ENCODE measurements at places on chromosomes 1 and 21.

GRCh38 chr21:43277481-43278351 lies 108.9 kb downstream of the CRYAA start:
- DNase-seq: no peak

DNA sequence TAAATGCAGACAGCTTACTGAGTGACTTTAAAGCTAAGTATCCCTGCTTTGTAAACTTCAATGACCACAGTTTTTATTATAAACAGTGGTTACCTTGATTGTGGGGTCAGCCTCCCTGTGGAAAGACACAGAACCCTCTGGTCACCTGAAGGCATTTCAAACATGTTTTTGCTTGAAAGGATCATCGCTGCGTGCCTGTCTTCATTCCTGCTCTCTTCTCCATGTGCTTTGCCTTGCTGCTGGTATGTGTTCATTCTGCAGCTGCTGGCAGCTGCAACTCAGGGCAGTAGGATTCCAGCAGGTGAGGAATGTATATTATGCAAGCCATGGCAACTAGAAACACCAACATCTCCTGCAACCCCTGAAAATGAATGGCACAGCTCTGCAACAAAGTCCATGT lies 81.0 kb upstream of the VAV3 start:
- DNase-seq: no peak

- DNase-seq: no peak
Observed at GRCh38 chr1:168365719-168366479, 85.2 kb downstream of the TBX19 start.

DNA sequence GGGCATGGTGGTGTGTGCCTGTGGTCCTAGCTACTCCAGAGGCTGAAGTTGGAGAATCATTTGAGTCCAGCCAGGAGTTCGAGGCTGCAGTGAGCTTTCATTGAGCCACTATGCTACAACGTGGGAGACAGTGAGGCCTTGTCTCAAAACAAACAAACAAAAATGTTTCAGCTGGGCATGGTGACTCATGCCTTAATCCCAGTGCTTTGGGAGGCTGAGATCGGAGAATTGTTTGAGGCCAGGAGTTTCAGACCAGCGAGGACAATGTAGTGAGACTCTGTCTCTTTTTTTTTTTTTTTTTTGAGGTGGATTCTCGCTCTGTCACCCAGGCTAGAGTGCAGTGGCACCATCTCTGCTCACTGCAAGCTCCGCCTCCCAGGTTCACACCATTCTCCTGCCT lies 5.0 kb upstream of the RPL5 start:
- no peak for DNase-seq

DNA sequence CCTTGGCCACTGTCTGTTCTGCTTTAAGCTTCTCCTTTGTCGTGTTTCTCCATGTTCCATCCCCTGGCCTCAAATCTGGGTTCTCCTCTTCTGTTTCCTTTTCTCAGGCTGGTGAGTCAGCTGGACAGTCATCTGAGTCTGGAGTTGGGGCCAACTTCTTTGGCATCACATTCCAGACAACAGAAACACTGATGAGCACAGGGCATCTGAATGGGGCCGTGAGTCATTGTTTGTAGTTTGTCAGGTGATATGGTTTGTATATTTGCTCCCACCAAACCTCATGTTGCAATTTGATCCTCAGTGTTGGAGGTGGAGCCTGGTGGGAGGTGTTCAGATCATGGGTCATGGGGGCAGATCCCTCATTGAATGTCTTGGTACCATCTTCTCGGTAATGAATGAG lies 14.3 kb upstream of the OLIG2 start:
- no peak for DNase-seq

GRCh38 chr1:8974551-8974950 lies 28.9 kb downstream of the CA6 start:
- no peak for DNase-seq

DNA sequence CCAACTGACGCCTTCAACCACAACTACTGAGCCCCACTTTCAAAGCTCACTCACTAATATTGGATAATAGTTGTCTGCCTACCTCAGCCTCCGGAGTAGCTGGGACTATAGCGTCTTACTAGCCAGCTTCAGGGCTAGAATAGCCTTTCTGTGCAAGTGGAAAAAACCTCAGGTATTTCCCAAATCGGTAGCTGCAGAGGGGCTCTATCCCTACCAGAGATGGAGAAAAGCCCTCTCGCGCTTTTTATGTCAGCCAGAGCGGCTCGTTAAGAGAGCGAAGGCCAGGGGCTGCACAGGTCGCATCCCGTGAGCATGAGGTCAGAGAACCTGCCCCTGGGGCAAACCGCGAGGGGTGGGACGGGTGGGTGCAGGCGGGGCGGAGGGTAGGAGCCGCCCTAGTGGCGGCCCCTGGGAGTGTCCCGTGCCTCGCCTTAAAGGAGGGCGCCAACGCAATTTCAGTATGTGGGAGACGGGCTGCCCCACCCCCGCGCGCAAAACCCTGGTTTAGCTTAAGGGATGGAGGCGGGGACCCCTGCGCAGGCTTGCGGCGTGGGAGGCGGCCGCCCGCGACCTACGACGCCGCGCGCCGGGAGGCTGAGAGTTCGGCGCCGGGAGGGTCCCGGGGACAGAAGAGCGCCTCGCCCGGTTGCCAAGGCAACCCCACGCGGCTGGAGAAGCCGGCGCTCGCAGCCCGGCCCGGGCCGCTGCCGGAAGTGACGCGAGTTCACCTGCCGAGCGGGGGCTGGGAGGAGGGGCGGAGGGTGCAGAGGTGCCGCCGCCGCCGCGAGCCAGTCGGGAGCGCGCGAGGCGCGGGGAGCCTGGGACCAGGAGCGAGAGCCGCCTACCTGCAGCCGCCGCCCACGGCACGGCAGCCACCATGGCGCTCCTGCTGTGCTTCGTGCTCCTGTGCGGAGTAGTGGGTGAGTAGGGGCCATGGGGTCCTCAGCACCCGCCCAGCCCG lies at the start of gene CXADR:
CXADR (plus strand) TSS at position 791 of the 961 bp plus-strand sequence; CDS start at position 878, 87 bp downstream.
- DNase-seq: peak; percentile 45

- DNase-seq: no peak
Observed at GRCh38 chr1:207870306-207871031, 40.5 kb downstream of the CD34 start.

DNA sequence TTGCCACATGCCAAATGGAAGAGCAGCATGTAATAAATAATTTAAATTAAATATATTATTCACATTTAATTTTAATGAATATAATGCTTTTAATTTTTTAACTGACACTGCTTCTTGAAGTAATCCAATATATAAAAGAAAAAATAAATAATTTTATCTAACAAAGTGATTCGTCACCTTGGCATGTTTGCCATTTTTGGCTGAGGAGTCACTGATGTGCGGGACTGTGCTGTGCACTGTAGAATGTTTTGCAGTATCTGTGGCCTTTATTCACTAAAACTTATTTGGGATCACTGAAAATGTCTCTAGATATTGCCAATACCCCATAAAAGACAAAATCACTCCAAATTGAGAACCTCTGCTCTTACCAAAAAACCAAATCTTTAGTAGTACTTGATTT lies 807.8 kb downstream of the BRINP3 start:
- no peak for DNase-seq

DNA sequence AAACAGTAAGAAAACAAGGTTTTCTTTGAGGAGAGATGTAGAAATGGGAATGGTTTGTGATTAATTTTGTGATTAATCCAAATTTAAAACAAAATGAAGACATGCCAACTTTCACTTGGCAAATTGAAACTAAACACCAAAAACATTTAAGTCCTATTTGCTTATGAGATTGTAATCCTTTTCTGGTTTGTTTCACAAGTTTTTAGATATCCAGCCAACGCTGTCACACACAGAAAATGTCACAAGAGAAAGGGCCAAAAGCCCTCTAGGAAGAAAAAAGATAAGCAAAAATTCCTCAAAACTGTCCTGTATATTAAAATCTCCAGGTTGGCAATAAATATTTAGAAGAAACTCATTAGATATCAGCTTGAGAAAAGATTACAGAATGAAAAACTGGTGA lies 2.5 kb downstream of the USH2A start:
- DNase-seq: no peak

DNA sequence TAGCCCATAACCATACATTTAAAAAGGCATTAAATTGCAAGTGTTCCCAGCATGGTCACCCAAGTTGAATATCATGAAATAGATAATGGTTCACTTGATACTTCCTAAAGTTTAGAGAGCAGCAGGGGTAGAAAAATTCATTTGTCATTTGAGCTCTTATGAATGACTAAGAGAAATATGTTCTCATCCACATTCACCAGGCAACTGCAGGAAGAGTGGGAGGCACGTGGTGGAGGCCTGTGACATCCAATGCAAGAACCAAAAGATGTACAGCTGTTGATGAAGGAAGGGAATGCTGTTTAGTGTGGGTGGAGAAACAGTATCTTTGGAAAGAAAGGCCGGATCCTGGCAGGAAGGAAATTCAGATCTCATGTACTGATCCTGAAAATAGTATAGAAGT lies 473.1 kb downstream of the ADGRL2 start:
- no peak for DNase-seq

DNA sequence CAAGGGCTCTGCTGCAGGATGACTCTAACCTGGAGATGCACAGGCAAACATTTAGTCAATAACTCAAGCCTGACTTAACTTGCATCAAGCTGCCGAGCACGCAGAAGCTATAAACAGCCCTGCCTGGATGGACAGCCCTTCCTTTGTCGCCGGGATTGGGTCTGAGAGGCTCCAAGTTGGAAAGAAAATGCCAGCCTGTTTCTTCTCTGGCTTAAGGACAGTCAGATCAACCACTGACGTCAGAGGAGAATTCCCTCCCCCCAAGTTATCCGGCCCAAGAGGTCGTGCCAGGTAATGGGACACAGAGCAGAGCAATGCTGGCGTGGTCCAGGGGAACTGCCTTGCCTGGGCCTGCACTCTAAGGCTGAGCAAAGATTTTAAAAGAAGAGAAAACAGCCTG lies 27.1 kb upstream of the LRRC38 start:
- no peak for DNase-seq

DNA sequence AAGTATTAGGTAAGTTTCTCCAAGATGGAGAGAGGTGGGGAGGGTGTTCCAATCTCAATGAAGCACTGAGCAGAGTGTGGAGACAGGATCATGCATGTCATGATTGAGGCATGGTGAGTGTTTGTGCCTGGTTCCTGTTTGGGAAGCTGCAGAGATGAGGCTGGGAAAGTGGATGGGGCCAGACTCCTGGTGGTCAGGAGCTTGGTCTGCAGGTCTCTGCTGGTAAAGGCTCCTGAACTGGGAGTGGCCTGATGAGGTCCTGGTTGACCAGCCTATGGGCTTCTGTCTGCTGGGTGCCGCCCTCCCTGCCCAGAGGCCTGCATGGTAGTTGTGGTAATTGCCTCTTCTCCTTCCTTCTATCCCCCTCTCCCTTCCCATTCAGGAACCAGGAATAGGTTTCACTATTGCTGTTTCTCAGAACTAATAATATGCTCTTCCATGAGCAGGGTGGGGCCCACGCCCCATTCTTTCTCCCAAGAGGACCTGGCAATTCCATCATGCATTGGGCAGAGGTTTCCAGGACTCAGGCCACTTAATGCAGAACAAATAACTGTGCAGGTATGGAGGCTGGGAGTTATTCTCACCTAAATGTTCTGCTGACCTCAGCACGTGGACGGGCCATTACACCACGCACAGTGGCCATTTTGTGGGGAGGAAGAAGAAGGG lies 24.5 kb downstream of the PROK1 start:
- no peak for DNase-seq

DNA sequence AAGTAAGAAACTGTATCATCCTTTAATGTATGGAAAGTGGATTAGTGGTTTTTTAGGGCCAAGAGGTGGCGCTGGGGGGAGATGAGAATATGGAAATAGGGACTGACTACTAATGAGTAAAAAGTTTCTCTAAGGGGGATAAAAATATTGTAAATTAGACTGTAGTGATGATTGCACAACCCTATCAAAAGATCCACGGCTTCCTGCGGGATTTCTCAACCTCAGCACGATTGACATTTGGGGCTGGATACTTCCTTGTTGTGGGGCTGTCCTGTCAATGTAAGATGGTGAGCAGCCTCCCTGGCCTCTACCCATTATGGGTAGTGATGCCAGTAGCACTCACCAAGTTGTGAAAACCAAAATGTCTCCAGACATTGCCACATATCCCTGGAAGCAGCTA lies 36.0 kb upstream of the PRDM2 start:
- no peak for DNase-seq

- DNase-seq: no peak
Observed at GRCh38 chr1:9211291-9211811, 23.2 kb upstream of the H6PD start.

GRCh38 chr1:157849229-157849875 lies 7.7 kb upstream of the CD5L start:
- DNase-seq: no peak

DNA sequence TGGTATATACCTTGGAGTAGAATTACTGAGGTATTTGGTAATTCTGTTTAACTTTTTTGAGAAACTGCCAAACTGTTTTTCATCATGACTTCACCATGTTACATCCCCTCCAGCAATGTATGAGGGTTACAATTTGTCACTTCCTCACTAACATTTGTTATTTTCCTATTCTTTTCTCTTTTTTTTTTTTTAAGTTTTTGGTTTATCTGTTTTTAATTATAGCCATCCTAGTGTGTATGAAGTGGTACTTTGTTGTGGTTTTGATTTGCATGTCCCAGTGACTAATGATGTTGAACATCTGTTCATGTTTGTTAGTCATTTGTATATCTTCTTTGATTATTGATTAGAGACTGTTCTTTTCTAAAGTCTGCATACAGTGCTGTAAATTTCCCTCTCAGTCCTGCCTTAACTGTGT lies 147.3 kb downstream of the HS2ST1 start:
- DNase-seq: no peak

DNA sequence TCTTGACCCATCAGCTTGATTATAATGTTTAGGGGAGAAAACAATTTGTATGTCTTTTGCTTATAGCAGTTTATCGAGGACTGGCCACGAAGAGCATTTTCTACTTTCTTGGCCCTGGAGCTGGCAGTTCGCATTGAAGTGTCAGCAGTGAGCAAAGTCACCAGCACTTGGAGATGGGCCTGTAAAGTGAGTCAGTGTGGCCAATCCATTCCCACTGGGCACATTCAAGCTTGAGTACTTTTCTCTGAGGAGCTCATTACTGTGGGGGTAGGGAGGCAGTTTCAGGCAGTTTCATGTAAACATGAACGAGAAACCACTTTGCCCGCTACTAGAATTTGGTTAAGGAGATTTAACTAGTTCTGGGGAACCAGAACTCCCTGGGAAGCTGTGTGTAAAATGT lies 164.8 kb downstream of the PRDM2 start:
- no peak for DNase-seq

- no peak for DNase-seq
Observed at GRCh38 chr1:166488327-166488726, 321.5 kb upstream of the FAM78B start.

GRCh38 chr1:171852272-171852671 lies 11.0 kb downstream of the DNM3 start:
- no peak for DNase-seq

- DNase-seq: peak; percentile 15
Observed at GRCh38 chr1:234065794-234066447, 161.4 kb downstream of the SLC35F3 start.

- DNase-seq: no peak
Observed at GRCh38 chr21:16421007-16421406, 691.2 kb downstream of the USP25 start.

GRCh38 chr1:60345621-60346020 lies 272.1 kb upstream of the C1orf87 start:
- DNase-seq: no peak

DNA sequence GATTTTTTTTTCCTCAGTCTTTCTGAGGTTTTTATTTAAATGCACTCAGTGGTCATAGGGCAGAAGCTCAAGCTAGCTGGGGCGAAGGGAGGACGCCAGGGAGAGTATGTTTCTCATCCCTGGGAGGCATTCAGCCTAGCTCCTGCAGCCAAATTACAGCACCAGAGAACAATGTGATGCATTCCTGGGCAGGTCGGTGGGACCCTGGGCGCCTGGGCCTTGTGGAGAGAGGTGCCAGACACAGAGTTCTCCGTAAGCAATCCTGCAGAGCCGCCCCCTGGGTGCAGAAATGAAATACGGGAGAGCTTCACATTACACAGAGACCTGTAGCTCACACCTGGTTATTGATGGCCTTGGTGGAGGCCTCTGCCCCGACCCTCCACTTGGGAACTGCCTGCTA lies 15.5 kb downstream of the WNT2B start:
- no peak for DNase-seq
